ENCODE measurements at places on chromosomes 7 and 10.

DNA sequence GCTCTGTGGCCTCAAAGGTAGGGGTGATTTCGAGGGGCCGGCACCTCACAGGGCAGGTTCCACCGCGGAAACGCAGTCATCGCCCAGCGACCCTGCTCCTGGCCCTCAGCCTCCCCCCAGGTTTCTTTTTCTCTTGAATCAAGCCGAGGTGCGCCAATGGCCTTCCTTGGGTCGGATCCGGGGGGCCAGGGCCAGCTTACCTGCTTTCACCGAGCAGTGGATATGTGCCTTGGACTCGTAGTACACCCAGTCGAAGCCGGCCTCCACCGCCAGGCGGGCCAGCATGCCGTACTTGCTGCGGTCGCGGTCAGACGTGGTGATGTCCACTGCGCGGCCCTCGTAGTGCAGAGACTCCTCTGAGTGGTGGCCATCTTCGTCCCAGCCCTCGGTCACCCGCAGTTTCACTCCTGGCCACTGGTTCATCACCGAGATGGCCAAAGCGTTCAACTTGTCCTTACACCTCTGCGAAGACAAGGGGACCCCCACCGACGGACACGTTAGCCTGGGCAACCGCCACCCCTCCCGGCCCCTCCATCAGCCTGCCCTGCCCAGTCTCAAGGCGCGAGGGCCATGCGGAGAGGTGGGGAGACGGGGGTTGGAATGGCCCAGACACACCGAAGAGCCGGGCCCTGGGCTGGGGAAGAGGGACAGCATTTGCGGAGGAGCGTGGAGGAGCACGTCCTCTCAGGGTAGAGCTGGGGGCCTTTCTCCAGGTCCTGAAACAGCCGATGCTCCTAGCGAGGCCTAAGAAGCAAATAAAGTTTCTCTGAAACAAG lies 6.0 kb downstream of the SHH start:
- DNase-seq: no peak

DNA sequence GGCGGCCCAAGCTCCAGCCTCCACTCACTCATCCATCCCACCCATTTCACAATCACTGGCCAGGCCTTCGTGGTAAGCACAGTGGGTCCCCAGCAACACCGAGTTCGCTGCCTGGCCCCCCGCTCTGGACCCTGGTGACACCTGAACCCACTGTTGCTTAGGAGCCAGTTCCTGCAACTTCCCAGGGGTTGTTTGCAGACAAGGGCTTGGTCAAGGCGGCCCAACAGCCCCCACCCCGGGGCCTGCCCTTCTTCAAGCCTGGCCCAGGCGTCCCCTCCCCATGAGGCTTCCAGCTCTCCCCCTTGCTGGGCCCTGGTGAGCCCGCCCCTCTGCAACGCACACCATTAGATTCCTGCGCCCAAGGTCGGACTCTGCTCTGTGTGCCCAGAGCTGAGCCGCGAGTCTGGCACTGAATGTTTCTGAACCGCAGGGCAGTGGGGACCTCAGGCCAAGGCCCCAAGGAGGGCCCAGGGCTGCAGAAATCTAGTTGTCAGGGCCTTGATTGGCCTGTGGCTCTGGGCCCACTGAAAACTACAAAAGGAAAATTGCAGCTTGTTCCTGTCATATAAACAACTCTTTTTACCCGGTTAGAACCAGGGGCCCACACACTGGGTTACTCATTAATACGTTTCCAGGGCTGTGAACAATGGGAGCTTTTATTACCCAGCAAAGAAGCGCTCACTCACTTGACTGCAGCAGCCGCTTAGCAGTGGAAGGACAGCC lies 2.1 kb upstream of the COX19 start:
- DNase-seq: no peak

GRCh38 chr7:44104860-44105771 lies 971 bp downstream of the AEBP1 start:
- DNase-seq: no peak

GRCh38 chr10:132360766-132361447 lies 28.9 kb downstream of the LRRC27 start:
- DNase-seq: no peak

GRCh38 chr10:88165849-88166271 lies 302.4 kb downstream of the PTEN start:
- no peak for DNase-seq

DNA sequence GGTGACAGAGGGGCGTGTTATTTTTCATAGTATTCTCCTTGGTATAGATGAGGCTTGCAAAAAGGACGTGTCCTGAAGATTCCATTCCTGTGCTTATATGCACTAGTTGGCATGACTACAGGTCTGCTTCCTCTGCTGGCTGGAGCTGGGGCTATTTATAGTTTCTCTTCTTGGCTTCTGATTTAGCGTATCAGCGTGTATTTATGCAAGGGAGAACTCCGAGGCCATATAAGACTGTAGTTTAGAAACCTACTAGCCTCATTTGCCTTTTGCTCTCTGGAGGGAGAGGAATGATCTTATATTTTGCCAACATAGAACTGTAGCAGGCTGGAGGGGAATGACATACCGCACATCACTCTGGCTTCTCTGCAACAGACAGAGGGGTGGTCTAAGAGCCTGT lies 39.7 kb downstream of the CACNB2 start:
- DNase-seq: no peak

DNA sequence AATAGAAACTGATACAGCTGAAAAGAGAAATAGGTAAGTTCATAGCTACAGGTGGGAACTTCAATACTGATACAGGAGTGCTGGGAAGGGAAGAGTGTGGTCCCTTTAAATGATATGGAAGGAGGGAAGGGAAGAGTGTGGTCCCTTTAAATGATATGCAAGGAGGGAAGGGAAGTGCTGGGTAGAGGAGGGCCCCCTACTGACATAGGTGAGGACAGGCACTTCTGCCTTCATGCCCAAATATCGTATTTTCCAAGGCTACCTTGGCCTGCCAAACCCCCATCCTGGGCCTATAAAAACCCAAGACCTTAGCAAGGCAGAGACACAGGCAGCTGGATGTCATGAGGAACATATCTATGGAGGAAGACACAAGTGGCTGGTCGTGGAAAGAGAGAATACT lies 92.3 kb downstream of the MAGI2 start:
- DNase-seq: no peak

- no peak for DNase-seq
Measured at GRCh38 chr10:43874984-43875383, 226.3 kb upstream of the ZNF32 start.

DNA sequence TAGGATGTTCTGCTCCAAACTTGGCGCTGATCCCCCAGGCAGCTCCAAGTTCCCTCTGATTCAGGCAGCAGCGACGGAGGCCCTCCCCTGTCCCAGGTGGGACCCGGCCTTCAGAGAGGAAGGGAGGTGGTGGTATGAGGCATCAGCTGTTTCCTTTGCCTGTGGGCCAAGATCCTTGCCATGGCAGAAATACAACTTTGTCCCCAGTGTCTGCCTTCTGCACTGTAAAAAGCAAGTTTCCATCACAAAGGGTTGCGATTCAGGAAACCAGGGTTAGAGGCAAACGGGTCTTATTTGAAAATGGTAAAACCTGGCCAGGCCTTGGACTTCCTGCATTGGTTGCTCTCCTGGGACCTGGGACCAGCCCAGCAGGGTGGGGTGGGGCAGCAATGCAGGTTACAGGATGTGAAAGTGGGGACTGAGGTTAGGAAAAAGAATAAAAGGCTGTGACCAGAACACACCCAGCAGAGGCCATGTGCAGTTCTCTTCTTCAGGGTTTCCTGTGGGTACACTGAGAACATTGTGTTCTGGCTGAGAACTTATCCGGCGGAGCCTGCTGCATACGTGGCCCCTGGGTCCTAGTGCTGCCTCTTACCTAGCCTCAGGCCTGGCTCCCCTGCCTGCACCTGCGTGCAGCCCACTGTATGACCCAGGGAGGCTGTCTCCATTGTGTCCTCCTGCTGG lies 25.1 kb upstream of the DDIT4 start:
- no peak for DNase-seq

- no peak for DNase-seq
Measured at GRCh38 chr10:44320756-44321155, 64.1 kb downstream of the CXCL12 start.

DNA sequence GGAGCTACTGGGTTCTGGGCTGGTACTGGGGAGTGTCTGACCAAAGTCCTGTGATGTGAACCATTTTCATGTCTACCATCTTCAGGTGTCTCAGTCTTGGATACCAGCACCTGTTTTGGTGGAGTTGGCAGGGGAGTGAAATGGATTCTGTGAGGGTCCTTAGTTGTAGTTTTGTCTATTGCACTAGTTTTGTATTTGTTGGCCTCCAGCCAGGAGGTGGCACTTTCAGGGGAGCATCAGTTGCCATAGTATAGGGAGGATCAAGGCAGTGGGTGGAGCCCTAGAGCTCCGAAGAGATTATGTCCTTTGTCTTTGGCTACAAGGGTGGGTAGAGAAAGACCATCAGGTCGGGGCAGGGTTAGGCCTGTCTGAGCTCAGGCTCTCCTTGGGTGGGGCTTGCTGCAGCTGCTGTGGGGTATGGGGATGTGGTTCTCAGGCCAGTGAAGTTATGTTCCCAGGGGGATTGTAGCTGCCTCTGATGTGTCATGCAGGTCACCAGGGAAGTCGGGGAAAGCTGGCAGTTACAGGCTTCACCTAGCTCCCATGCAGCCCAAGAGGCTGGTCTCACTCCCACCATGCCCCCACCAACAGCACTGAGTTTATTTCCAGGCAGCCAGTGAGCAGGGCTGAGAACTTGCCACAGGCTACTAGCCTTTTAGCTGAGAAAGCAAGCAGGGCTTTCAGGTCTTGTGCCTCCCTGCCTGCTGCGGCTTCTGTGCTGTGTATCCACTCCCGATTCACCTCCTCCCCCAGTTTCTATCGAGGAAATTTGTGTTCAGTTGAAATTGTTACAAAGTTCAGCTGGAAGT lies 153.1 kb downstream of the ZNF365 start:
- no peak for DNase-seq

Data from NCI-H748 treated with DMSO at 0.1 percent for 48 hours (cell line).